ENCODE measurements at places on chromosomes 3 and 15.

GRCh38 chr15:100880139-100880896 lies 687 bp downstream of the ALDH1A3 start:
- DNase-seq: no peak

GRCh38 chr15:92571824-92572223 lies 83.8 kb downstream of the FAM174B start:
- DNase-seq: no peak

DNA sequence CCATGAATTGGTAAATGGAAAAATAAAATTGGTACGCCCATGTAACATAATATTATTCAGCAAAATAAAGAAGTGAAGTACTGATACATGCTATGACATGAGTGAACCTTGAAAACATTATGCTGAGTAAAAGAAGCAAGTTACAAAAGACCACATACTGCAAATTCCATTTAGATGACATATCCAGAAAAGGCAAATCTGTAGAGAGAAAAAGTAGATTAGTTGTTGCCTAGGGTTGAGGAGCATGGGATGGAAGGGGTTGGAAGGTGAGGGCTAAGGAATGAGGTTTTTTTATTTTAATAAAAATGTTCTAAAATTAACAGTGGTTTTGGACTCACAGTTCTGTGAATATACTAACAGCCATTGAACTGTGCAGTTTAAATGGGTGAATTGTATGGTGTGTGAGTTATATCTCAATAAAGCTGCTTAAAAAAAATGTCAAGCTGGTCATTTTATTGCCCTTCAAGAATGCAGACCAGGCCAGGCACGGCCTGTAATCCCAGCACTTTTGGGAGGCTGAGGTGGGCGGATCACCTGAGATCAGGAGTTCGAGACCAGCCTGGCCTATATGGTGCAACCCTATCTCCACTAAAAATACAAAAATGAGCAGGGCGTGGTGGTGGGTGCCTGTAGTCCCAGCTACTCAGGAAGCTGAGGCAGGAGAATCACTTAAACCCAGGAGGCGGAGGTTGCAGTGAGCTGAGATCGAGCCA lies 8.1 kb upstream of the DLG1 start:
- DNase-seq: no peak

DNA sequence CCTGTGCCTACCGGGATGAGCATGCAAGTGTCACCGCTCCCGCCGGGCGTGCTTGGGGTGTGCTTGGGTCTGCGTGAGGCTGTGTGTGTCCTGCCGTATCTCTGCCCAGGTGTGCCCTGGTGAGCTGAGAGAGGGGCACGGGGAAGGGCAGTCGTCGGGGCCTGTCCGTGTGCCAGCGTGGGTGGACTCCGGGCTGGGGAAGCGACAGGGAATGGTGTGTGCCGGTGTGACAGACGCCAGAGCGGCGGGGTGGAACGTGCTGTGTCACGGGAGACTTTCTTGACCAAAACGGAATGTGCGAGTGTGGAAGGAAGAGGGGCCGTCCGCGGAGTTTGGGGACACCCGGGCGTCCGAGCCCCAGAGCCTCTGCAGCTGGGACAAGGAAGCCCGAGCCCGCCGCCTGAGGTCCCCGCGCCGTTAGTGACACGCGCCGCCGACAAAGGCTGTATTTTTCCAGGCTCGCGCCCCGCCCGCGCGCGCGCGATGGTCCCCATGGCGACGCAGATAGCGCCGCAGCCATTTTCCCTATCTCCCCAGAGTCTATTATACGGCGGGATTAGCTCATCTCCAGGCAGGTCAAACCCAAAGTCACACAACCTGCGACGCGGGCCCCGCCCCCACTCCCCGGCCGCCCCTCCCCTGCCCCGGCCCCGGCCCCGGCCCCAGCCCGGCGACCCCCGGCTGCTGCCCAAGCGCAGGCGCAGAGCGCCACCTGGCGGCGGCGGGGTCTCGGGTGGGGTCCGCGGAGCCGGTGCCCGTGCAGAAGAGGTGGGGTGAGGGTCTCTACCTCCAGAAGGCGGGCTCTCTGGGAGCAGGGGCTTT lies 4.5 kb upstream of the GATA2 start:
- DNase-seq: no peak

DNA sequence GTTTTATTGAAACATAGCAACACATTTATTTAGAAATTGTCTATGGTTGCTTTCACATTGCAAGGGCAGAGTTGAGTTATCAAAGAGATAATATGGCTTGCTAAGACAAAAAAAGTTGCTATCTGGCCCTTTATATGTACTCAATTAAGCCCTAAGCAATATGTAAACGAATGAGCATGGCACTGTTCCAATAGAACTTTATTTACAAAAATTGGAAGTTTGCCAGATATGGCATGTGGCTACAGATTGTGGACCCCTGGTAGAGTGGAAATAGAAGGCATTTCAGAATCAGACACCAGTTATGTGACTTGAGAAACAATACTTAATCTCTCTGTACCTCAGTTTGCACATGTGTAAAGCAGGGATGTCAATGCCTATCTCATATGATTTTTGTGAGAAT lies 515.6 kb upstream of the SGO1 start:
- DNase-seq: no peak

DNA sequence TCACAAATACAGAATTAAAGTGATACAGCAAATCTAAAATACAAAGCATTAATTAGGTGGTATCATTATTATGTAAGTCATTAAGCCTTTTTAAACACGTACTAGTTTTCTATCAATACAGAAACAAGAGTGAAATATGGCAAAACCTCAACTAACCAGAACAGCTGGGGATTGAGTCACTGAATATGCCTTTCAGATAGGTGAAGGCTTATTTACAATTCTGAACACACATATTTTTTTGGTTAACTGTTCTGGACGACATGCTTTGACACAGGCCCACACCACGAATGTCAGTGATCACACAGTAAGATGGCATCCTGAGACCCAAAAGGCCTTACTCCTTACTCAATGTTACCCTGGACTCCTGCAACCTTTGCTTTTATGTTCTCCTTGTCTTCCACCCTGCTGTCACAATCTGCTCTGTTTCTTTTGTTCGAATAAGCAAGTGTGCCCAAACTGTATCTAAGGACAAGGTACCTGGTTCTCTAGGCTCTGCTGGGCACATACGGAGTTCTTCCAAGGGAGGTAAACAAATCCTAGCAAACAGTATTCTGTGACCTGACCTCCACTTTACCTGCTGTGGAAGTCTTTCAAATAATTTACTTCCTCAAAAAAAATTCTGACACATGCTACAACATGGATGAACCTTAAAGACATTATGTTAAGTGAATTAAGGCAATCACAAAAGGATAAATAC lies 7.0 kb downstream of the SFMBT1 start:
- DNase-seq: no peak

DNA sequence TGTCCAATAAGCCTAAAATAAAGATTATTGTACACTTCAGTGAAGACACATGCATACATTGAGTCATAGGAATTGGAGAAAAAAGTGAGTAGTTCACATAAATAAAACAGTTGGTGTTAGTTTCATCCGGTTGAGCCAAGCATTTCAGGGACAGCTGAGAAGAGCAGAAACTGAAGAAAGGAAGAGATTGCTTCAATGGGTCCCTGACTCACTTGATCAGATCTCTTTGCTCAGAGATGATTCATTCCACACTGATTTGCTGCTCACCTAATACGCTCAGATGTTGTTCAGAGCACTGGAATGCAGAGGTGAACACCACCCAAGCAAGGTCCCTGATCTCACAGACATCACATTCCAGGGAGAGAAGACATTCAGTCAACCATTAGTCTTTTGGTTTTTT lies 93.7 kb downstream of the RAD18 start:
- no peak for DNase-seq

- no peak for DNase-seq
Measured at GRCh38 chr3:25372167-25372566, 55.9 kb upstream of the RARB start.

GRCh38 chr15:39455471-39455991 lies 125.3 kb upstream of the THBS1 start:
- no peak for DNase-seq

DNA sequence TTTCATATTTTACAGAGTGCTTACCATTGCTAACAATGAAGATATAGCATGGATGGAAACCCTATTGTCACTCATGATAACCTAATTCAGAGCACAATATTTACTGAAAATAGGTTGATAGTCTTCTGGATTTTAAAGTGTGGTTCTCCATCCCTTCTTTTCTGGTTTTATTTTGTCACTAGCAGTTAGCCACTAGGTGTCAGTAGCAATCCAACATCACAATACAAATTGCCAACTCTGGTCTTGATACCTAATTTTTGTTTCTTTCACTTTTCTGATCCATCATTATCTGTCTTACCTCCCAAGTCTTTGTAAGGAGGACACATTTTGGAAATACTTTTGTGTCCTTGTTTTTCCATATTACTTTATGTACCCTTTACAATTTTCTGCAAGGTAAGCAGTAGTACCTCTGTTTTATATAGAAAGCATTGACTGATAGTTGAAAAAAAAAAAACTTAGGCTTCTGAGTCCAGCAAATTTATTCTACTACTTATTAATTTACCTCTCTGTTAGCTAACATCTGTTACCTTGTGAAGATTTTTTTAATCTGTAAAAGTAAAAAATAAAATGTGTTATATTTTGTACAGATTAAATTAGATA lies 28.3 kb upstream of the CRYBG3 start:
- DNase-seq: no peak

DNA sequence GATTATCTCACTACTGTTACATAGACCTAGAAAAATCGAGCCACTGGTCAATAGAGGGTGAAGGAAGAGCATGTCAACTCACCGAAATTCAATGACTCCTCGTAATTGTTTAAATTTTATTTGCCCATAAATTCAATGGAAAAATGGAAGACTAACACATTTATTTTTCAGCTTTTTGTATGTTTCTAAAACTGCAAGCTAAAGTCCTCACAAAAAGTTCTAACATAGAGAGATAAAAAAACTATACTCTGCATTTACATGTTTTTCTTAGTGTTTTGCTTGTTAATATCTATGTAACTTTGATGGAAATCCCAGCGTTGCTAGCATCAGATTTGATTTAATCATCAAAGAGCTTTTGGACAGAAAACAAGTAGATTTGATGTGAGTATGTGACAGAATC lies 6.8 kb downstream of the ARPP21 start:
- no peak for DNase-seq

DNA sequence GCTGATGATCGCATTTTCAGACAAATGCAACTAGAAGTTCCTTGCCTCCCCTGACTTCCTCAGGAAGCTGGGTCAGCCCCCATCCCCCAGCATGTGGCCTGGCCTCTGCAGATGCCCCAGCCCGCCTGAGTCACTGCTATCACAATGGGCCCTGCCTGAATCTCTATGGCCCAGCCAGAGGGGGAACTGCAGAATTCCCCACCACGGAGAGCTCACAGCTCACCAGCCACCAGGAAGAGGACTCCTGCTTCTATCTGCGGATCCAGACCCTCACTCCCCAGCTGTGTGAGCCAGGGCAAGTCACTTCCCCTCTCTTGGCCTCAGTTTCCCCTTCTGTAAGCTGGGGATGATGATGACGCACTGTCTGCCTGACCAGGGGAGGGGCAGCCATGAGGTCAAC lies 6.9 kb downstream of the PLXND1 start:
- no peak for DNase-seq

DNA sequence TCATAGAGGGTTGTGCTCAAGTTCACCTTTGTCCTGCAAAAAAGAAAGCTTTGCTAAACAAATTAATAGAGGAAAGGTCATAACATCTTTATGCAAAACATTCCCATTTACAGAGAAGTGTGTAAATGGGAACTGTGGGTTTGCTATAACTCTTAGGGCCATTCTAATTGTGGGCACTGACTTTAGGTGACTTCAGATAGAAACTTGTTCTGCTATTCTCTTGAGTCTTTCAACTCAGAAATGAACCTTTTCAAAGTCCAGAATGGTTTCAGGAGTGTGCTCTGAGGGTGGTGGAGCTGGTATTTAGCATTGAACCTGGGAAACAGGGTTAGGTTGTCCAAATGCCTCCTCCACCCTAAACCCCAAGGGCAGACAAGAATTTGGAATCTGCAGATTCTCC lies 34.0 kb downstream of the SPTSSB start:
- DNase-seq: no peak

DNA sequence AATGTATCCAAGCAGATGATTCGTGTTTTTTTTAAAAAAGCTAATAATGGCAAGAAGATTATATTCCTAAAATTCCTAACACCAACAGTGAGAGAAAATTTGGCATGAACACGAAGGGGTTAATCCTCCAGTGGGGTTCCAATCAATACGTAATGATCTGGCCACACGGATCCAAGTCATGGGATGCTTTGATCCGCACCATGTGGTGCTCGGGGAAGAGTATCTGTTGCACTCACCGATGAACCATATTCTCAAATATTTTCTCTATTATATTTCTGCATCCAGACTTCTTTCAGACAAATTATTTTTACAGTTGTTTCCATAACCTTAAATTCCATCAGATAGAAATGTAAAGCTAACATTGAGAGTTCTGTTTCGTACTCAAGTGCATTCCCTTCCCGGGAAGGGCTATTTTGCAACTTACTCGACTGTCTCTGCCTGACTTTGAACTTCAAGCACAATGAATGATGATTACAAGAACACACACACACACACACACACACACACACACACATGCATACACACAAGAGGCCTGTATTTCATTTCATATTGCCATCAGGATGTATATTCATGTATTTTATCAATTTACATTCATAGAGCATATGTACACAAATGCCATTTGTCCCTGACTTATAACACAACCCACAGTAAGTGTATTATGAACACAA lies 567.2 kb downstream of the FOXP1 start:
- no peak for DNase-seq

GRCh38 chr15:59244337-59244736 lies 37.7 kb downstream of the LDHAL6B start:
- no peak for DNase-seq

GRCh38 chr3:112353365-112353764 lies 20.4 kb downstream of the CD200 start:
- DNase-seq: no peak

Data from cortex of kidney (tissue), 1 donor.